ENCODE measurements at places on chromosomes 11 and 22. TPM values are rescaled to one million over a fixed set of nuclear protein-coding genes. Genes with fewer than 3 reads are reported as not detected.

Gene BSCL2
- total RNA-seq, result 183 TPM

Gene RGL4
- not detected for total RNA-seq

Gene TIMP3
- total RNA-seq, result 45.9 TPM

Gene OR52E2
- not detected for total RNA-seq

Gene CASP5
- total RNA-seq, result not detected

Gene OOSP3
- not detected for total RNA-seq

Gene NTM
- 0.96 TPM for total RNA-seq

Gene P2RY6
- total RNA-seq, result 5.6 TPM

Gene FAM181B
- total RNA-seq, result 0.02 TPM

Gene SCYL1
- 96.5 TPM for total RNA-seq

Gene LMO1
- total RNA-seq, result not detected

Gene OR4X2
- not detected for total RNA-seq

Gene TYMP
- total RNA-seq, result 12.6 TPM

Gene CCT8L2
- total RNA-seq, result not detected

- DNase-seq, result no peak
Measured at GRCh38 chr11:59582006-59582405, 33.6 kb downstream of the OSBP start.

GRCh38 chr11:78472905-78473304, 55.3 kb upstream of the GAB2 start:
- DNase-seq, result no peak

- DNase-seq, result peak; percentile 29
Measured at GRCh38 chr11:66782726-66783125, 53.7 kb upstream of the SPTBN2 start.

- no peak for DNase-seq
Measured at GRCh38 chr11:64239662-64240434, 1.0 kb upstream of the FKBP2 start.

GRCh38 chr11:124877910-124878758, 12.9 kb downstream of the ROBO3 start:
- DNase-seq, result no peak

DNA sequence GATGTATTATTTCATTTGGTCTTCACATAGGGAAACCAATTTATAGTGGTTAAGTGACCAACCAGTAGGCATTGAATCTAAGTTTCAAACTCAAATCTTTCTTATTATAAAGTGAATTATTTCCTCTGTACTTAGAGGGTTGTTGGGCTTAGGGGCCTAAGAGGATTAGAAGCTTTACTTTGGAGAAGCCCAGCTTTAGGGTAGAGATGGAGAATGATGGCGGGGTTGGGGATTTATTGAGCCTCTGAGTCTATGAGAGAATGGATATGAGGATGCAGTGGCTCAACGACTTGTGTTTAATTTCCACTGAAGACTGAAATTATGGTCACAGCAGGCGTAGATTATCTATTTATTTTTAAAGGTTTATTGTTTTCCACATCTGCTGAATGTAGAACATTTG, 55.5 kb downstream of the CHRDL2 start:
- DNase-seq, result no peak

- no peak for DNase-seq
Measured at GRCh38 chr11:132862933-132863332, 669.4 kb downstream of the OPCML start.

DNA sequence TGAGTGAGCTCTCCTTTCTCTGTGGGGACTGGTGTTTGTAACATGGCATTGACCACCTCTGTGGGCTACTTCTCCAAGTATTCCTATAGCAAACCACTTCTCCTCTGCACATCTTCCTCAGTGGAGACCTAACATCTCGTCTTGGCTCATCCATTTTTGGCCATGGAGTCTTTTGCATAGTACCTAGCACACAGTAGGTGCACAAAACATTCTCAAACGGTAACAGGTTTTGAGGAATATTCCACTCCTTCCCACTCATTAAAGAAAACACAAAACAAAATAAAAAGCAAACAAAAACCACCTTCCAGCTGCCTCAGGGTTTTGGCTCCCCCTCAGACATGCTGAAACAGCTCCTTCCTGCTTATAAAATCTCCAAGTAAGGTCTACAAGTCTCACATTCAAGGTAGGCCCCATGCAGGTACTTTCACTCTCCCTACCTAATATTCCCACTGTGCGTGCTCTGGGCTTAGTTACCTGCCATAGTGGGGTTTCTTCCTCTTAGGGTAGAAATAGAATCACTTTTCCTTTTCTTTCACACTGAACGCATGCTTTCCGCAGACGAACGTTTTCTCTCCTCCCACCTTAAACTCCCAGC, 132.4 kb downstream of the RBFOX2 start:
- DNase-seq, result no peak

- peak; percentile 44 for DNase-seq
Measured at GRCh38 chr22:23180301-23180892, at the start of gene BCR. BCR (plus strand) TSS chr22:23180509; CDS start chr22:23180961, 452 bp downstream.

DNA sequence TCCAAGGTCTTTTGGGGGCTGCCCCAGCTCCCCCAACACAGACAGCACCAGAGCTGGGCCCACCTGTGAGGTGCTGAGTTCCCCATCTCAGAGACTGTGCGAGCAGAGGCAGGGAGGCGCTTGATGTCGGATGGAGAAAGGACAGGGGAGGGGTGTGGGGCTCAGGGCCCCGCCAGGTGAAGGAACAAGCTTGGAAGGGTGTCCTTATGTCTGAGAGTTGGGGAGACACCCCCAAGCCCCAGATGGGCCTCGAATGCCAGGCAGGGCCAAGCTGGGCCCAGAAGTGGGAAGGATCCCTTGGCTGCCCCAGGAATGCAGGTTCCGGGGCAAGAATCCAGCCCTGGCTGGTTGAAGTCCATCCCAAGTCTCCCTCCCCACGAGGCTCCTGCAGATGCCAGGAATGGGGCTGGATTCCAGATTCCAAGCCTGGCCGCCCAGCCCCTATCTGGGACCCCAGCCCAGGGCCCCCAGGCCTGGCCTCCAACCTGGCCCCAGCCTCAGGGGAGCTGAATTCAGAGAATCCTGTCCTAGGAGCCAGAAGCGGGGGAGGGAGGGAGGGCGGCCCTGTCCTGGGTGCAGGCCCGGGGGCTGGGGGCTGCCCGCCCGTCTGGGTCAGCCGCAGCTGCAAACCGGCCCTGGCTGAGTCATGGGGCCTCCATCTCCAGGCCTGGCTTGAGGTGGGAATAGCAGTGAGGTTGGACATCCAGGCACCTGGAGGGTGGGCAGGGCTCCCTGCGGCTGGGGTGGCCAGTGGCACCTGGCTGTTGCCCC, 50.9 kb downstream of the CDKN1C start:
- DNase-seq, result no peak

- no peak for DNase-seq
Measured at GRCh38 chr11:65390099-65390941, 3.9 kb downstream of the FRMD8 start.

- no peak for DNase-seq
Measured at GRCh38 chr22:48302657-48303368, 1524.9 kb downstream of the BRD1 start.

GRCh38 chr11:44787070-44787469, 60.3 kb downstream of the TSPAN18 start:
- no peak for DNase-seq

- DNase-seq, result peak; percentile 24
Measured at GRCh38 chr11:129333873-129334272, 41.8 kb upstream of the BARX2 start.

- DNase-seq, result no peak
Measured at GRCh38 chr11:116936754-116937446, 99.5 kb upstream of the APOA1 start.

GRCh38 chr22:23925020-23925606, 30.9 kb downstream of the MIF start:
- no peak for DNase-seq

DNA sequence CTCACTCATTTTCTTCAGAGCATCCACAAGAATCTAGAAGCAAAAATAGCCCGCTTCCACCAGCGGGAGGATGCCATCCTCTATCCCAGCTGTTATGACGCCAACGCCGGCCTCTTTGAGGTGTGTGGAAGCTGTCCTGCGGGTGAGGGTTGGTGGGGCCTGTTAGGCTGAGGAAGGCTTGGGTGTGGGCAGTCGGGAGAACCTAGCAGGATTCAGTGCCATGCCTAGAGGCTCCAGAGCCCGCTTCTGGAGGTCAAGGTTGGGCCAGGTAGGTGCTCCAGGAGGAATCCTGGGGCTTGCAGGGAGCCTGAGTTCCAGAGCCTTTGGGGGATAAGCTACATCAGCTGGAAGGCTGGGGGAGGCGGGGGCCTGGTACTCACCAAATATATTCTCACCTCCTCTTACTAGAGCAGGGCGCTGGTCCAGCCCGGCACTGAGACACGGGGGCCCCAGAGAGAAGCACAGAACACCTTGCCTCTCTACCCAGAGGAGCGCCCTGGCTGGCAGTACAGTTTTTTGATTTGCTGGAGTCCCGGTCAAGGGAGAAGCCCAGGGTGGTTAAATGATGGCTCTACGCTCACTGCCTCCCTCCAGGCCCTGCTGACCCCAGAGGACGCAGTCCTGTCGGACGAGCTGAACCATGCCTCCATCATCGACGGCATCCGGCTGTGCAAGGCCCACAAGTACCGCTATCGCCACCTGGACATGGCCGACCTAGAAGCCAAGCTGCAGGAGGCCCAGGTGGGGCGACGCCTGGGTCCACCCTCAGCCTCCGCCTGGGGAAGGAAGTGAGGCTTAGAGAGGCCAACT, 5.3 kb downstream of the GCAT start:
- no peak for DNase-seq

Data from M059J (cell line).